Activated CD8-positive, alpha-beta memory T cell treated with anti-CD3 and anti-CD28 coated beads for 1 hour (primary cell): ENCODE measurements at places on chromosomes 7 and 10.

DNA sequence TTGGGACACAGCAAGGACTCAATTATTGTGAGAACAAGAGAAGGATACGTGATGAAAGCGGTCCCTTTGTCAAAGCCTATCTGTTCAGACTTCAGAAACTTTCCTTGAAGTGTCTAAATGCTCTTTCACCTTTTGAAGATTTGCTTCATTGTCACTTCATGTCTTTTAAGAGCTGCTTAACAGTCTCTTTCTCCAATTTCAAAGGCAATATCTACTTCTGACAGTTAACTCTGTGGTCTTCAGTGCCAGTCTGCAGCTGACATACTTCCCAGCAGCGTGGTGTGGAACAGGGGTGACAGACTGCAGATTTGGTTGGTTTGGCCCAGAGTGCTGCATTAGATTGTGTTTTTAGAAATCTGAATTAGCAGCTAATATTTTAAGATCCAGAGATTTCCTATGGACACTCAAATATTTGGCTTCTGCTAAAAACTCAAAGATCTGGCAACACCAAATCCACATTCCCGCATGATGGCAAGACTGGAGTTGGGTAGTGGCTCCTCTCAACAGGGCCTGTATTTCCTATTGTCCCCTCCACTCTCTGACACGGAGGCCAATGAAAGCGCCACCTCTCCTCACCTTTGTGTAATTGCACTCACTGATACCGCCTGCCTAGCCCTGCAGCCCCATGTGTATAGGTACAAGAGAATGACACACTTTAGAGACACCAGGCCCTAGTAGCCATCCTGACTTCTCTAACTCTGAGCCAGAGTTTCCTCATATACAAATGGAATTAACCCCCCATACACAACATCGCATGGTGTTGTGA, 11.5 kb downstream of the SCRN1 start:
- DNase-seq = no peak

DNA sequence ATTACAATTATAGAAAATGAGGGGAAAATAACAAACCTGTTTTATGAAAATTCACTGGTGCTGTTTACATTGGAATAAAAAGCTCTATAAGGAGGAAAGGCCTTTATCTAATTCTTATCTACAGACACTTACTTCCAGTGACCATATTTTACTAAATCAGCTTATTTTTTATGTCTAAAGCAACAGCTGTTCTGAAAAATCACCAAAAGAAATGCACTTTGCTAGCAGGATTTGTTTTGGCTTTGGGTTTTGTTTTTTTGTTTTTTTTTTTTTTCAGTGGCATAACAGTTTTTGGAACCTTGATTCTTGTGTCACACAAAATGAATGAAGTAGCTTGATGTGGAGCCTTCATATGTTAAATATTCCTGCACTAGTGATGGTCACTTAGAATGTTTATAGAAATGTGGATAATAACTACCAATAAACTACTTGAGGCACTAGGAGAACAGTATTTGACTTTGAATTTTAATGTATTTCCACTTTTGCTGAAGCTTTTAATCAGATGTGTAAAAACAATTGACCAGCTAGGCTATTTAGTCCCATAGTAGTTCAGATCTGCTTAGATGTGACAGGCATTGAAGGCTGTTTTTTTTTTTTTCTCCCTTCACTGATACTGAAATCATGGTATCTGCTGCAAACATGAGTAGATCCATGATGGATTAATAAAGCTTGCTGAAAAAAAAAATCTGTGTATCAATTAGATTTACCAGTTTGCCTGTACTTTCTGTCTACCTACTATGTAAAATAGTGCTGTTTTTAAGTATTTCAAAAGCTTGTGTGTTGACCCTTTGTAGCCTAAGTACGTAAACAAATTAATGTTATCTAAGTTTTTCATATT, 2.8 kb downstream of the ARL4A start:
- no peak for DNase-seq

GRCh38 chr7:49911909-49912308, 138.5 kb downstream of the VWC2 start:
- no peak for DNase-seq

GRCh38 chr10:102243309-102243708, 2.0 kb upstream of the PITX3 start:
- no peak for DNase-seq

- no peak for DNase-seq
Observed at GRCh38 chr7:6167004-6167551, 105.3 kb downstream of the CYTH3 start.

DNA sequence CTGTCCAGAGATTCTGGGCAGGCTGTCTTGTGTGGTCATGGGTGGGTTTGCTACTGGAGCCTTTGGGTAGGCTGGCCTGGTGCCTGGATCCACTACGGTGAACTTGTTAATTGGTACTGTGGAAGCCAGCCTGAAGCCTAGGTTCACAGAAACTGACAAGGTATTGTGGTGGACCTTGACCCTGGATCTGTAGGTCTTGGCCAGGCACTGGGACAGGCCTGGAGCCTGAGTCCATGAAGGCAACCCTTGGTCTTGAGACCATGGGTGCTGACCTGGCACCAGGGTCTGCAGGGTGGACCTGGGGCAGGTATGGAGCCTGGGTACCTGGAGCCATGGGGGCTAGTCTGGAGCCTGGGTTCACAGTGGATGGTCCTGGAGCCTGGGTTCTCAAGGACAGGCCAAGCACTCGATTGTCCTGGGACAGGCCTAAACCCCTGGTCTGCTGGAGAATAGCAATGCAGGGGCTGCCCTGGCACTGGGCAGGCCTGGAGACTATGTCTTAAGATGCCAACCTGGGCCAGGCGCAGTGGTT, 85.8 kb downstream of the CCDC3 start:
- no peak for DNase-seq

DNA sequence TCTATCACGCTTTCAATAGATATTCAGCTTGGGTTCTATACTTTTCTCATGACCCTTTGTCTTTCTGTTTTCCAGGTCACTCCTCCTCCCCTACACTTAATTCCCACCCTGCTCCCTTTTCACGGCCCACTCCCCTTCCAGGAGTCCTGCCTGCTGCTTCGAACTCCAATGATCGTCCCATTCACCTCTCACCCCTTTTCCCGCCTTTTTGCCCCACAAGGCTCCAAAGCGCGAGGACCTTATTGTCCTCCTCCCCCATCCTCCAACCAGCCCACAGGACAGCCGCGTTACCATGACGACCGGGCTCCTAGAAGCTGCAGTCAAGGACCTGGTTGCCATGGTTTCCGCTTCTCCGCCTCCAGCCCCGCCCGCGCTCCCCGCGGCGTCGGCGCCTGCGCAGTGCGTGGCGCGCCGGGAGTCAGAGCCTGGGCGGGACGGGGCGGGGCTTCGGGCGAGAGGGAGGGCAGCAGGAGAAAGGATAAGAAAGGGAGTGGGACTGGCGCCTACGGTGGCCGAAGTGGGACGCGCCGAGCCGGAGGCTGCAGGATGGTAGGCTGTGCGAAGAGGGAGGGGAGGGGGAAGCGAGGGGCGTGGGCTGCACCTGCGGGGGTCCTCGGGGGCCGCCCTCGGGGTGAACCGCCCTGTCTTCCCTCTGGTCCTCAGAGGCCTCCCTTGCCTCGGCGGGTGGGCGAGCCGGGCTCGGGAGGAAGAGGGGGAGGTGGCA, at the start of gene AP1S1:
AP1S1 (plus strand) TSS at position 508 of the 724 bp plus-strand sequence; CDS start at position 547, 39 bp downstream.
- DNase-seq = peak; percentile 80

DNA sequence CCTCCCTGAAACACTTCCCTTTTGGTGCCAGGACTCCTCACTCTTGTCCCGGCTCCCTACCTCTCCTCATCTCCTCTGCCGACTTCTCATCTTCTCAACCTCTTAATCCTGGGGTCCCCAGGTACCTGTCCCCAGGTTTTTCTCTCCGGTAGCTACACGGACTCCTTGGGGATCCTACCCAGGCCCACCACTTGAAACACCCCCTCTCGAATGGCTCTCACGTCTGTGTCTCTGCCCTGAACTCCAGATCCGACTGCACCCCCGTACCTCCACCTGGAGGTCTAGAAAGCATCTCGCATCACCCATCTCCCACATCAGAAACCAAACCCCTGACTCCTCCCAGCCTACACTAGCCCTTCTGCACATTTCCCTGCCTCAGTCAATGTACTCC, 4.8 kb downstream of the TBATA start:
- DNase-seq = no peak

DNA sequence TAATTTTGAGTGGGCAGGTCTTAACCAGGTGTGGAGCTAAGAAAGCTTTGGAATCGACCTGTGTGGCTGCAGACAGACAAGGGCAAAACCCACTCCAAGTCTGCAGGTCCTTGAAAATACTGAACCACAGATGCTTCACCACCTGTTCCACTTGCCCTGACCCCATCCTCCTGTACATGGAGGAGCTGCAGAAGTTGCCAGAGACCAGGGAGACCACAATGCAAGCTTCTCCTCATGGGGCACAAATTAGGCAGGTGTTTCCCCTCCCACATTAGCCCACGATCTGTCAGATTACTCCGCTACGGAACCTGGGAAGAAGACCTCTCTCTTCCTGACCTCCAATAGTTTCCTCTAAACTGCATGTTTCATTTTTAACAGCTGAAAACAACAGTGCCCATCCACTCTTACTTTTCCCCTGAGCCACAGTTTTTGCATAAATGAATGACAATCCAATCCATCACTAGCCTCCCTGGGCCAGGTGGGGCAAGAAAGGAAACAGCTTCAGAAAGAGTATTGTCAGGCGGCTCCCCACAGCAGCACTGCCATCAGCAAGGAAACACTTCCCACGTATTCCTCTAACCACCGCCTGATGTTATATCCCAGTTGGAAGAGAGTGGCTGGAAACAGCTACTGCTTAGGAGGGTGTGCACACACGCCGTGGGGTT, 141.6 kb downstream of the PRKAG2 start:
- DNase-seq = no peak

DNA sequence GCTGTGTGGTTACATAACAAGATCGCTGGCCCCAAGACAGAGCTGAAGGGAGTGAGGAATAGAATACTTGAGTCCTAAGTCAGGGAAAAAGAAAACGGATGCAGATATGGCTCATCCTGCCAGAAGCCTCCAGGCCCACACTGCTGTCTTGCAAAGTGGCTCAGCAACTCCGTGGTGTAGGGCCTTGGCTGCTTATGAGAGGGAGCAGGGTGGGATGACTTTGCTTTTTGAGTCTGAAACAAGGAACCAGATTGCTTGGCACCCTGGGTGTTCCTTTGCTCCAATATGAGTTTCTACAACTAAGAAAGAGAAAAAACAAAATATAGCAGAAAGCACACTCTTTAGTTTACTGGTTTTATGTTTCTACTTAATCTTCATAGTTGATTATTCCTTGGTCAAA, 193.8 kb upstream of the WDR11 start:
- no peak for DNase-seq

DNA sequence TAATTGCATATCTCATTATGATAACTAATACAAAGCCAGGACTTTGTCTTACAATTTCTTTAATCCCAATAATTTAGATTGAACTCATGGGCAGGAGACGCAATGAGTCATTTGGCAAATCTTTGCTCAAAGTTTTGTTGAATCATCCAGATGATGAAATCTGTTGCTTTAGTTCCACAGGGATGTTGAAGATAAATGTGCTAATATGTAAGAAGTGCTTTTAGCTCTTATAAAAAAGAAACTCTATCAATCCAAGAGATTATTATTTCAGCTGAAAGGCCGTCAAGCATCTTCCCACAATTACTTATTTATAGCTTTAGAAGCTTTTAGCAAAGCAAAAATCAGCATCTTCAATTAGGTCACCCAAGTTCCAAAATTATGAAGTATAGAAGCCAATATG, 36.8 kb upstream of the ANK3 start:
- no peak for DNase-seq

GRCh38 chr7:107891636-107892366, 818 bp downstream of the DLD start:
- DNase-seq = no peak

DNA sequence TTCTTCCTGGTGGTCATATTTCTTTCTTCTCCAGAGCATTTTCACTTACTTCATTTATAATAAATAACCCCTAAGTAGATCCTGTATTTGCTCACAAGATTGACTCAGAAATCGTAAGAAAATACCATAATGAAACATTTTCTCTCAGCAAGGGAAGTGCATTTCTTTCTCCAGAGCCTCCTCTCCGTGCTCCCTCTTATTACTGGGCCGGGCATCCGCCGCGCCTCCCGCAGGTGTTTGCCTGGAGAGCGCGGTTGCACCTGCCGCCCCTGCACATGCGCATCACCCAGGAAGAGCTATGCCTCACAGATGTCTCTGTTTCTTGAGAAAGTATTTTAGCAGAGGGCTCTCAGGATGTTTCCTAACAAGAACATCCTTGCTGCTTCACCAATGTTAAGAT, 509.2 kb downstream of the TCERG1L start:
- DNase-seq = no peak

DNA sequence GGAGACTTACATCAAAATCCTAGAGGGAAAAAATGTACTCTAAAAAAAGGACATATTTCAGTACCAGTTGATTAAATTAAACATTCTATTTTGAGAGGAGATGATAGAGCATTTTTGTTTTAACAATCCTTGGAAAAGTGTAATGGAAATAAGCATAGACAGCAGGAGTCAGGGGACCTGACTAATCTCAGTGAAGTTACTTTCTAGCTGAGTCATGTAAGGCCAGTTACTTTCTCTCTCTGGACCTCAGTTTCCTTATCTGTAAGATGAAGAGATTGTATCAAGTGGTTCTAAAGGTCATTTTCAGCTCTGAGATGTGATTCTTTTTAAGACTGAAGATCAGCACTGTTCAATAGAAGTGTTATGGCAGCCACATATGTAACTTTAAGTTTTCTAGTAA, 44.1 kb downstream of the VTI1A start:
- no peak for DNase-seq

GRCh38 chr10:113528876-113529275, 24.0 kb upstream of the HABP2 start:
- no peak for DNase-seq

GRCh38 chr7:24200407-24200966, 83.5 kb upstream of the NPY start:
- DNase-seq = no peak

GRCh38 chr7:44318332-44318731, 7.1 kb downstream of the CAMK2B start:
- no peak for DNase-seq

DNA sequence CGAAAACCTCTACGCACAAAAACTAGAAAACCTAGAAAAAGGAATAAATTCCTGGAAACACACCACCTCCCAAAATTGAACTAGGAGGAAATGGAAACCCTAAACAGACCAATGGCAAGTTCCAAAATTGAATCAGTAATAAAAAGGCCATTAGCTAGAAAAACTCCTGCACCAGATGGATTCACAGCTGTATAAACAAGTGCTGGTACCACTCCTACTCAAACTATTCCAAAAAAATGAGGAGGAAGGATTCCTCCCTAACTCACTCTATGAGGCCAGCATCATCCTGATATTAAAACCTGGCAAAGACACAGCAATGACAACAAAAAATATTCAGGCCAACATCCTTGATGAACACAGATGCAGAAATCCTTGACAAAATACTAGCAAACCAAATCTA, 228.2 kb downstream of the CHRM2 start:
- no peak for DNase-seq

GRCh38 chr7:24284699-24285506, 913 bp downstream of the NPY start:
- no peak for DNase-seq
